ENCODE measurements at places on chromosomes 16 and 17.

- no peak for DNase-seq
These were observed 25.6 kb upstream of the CES5A start for GRCh38 chr16:55900616-55901393.

DNA sequence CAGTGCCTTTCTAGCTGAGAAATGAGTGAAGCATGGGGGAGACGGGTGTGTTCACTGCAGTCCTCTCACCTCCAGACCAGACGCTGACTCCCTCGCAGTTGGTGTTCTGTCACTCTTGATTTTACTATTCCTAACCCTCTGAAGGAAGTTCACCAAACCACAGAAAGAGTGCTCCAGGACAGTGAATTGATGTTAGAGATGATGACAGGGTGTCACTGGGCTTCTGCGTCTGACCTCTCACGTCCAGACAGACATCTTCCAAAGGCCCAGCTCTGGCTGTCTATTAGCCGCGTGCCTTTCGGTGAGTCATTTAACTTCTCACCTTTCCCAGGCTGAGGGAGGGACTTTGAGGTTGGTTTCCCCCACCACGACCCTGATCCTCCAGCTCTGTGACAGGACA, 8.2 kb downstream of the CRAMP1 start:
- DNase-seq, result no peak

GRCh38 chr17:38428643-38429371, 543 bp downstream of the ARHGAP23 start:
- DNase-seq, result no peak

- DNase-seq, result no peak
These were observed 13.7 kb downstream of the ZNF213 start for GRCh38 chr16:3148256-3149192.

DNA sequence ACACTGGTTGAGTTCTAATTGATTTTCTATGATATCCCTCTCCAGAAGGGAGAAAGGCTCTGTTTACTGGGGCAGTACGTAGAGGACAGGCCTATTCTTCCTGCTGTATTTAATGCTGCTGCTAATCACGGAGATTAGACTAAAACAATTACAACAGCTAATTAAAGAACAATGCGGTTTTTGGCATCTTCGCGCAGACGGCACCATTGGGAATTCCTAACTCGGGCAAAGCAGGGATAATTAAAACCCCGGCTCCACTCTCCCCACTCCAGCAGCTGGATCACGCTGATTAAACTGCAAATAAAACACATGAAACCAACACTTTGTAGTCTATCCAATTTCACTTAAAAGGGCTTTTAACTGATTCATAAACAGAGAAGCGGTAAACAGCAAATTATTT, 147.6 kb downstream of the XYLT1 start:
- DNase-seq, result no peak

DNA sequence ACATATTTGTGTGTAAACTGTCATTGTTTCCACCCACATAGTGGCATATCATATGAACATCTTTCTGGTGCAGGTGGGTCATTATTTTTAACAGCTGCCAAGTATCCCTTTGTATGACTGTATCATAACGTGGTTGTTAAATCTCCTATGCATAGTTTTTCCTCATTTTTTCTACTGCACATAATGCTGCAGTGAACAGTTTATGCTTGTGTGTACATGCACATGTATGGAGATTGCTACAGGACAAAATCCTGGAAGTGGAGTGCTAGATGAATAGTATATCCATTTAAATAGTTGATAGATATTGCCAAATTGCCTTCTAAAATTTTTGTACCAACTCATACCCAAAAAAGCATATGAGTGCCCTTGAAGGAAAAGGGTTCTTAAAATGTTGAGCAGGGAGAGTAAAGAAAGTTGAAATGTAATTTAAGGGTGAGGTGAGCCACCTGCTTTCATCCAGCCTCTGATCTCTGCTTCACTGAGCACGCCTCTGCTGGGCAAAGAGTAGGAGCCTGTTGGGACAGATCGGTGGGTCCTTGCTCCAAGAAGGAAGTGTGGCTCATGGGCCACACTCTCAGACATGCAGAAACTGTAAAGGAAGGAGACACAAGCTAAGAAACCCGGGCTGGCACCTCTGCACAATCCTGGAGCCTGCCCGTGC, 55.3 kb downstream of the HLF start:
- DNase-seq, result no peak

DNA sequence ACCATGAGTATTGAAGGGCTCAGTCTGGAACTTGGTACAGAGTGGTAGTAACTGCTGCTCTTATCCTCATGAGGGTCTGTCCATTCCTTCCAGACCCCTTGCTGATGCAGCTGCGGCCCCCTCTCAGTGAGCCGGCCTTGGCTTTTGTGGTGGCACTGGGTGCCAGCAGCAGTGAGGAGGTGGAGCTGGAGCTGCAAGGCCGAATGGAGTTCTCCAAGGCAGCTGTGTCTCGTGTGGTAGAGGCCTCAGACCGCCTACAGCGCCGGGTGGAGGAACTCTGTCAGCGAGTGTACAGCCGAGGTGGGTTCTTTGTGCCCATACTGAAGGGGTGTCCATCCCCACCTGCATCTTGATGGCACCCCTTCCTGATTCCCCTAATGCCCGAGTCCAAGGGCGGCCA, 2.0 kb downstream of the RNF40 start:
- DNase-seq, result no peak

DNA sequence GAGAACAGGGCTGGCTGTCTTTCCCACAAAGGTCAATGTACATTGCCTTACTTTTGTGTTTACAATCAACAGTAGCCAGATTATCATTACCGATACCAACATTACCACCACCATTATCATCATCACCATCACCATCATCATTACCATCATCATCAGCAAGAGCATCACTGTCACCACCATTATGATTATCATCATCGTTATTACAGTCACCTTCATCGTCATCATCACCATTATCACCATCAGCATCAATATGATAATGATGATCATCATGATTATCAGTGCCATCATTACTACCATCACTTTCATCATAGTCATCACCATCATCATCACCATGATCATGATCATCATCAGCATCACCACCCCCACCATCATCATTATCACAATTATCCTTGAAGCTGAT, 43.3 kb upstream of the RBFOX1 start:
- DNase-seq, result no peak

- no peak for DNase-seq
These were observed 15.7 kb upstream of the MRC2 start for GRCh38 chr17:62611728-62612127.

GRCh38 chr16:1773703-1774447, 941 bp upstream of the MRPS34 start:
- no peak for DNase-seq

DNA sequence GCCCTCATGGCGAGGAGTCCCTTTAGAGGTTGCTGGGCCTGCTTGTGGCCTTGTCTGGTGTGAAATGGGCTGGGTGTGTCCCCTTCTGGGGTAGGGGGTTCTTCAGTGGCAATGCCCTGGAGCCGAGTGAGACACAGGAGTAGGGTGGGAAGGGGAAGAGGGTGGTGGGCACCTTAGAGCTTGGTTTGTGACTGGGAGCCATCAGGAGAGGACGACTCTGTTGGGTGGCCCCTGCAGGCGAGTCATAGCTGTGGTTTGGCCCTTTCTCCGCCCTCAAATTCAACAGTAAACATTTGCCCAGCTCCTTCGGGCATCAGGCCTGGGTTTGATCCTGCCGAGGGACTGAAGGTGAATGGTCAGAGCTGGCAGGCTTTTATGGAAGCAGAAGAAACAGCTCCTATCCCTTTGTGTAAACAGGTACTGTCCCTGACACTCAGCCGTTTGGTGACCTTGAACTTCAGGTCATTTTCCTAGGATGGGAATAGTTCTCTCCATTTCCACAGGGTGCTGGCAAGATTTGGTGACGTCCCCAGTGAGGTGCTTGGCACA, 2.9 kb downstream of the E4F1 start:
- DNase-seq, result no peak

GRCh38 chr16:85252461-85252860, 140.2 kb upstream of the CIBAR2 start:
- DNase-seq, result no peak

GRCh38 chr17:72120642-72121163, at the start of gene SOX9:
TSS of gene SOX9 (plus strand) at chr17:72121020. CDS start at chr17:72121392, 372 bp downstream.
- DNase-seq, result no peak

DNA sequence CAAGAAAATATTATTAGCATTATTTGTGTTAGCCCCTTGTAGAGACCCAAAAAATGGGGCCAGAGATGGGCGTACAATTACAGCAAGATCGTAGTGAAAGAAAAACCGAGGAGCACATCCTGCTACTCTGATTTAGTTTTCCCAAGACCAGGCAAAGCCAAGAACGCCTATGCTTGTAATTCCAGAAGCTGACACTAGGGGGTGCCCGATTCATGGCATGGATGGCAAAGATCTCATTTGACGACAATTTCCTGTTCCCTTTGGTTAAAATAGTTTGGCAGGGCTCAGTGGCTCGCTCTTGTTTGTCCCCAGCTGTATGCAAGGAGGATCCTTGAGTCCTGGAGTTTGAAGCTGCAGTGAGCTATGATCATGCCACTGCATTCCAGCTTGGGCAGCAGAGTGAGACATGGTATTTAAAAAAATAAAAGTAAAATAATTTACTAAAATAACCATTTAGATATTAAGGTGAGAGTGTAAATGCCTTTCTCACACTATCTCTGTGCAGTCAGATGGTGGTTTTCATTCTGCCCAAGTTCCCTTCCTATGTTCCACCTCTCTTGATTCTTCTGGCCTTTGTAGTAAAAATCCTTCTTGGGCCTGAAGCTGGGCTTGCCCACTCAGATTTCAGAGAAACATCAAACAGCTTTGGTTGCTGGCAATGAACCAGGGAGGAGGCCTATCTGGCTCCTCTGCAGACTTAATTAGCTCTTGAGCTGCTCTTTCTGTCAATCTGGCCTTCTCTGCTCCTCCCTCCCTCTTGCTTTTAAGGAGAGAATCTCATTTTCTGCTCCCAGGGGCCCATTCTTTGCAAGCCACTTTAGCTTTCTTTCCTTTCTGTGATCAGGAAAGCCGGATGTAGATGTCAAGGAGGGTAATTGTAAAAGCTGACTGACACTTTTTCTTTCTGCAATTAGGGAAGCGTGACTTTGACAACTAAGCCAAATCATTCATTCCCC, 31.2 kb downstream of the TMEM238L start:
- no peak for DNase-seq

DNA sequence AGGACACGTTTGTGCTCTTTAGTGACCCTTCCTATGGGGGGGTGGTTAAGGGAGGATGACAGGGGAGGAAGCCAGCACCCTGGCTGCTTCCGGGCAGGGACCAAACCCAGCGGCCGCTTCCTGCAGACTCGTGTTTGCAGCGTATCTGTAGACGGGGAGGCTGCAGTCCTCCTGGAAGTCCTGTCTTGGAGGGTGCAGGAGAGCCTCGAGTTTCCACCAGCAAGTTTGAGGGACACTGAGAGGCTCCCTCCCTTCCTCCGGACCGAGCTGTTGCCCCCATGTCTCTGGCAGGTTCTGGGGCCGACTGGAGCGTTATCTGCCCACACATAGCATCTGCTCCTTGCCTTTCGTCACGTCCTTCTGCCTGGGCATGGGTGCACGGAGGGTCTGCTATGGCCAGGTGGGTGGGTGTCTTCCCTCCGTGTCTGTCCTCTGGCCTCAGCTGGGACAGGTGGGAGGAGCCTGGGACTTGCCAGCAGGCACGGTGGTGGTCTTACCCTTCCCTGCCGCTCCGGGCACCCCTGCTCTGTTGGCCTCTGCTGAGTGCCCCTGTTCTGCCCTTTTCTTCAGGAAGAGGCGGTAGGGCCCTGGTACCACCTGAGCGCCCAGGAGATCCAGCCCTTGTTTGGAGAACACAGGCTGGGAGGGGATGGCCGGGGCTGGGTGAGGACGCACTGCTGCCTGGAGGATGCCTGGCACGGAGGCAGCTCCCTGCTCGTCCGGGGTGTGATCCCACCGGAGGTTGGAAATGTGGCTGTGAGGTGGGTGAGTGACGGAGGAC, 8.8 kb downstream of the ENGASE start:
- DNase-seq, result no peak

Measured in cortex of kidney (tissue), 1 donor.